NCI-H1694 (cell line): ENCODE measurements at places on chromosomes 13 and 19.

DNA sequence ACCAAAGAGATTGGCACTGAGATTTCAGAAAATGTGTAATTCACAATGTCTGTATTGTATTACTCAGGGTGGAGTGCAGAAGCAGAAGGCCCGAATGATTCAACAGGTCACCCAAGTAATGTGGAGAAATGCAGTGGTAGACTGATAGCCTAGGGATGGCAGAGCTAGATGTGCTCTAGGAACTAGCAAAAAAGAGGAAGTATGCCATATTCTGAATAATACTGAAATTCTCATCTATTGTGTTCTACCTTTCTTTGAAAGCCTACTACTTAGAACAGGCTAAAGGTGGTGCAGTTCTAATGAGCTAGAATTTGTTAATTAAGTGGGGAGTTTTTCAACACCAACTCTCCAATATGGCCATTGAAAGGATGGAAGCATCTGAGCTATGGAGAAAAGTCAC lies 1449.8 kb upstream of the MIR17HG start:
- no peak for DNase-seq

DNA sequence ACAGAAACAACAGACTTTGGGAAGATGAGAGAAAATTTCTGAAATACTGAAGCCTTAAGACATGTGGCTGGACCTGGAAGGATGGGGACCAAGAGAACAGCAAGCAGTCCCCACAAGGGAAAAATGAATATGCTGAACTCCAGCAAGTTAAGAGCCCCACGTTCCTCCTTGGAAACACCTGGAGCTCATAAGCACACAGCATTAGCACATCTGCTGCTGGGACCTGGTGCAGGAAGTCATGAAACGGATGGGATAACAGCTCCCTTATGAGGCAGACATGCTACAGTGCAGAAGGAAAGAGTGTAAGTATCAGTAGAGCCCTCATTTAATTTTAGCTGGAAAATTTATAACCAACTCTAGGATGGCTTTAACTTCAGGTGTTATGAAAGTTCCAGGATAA lies 67.3 kb downstream of the SLC15A1 start:
- no peak for DNase-seq

- DNase-seq = no peak
Measured at GRCh38 chr19:45601115-45601514, 897 bp downstream of the GPR4 start.

DNA sequence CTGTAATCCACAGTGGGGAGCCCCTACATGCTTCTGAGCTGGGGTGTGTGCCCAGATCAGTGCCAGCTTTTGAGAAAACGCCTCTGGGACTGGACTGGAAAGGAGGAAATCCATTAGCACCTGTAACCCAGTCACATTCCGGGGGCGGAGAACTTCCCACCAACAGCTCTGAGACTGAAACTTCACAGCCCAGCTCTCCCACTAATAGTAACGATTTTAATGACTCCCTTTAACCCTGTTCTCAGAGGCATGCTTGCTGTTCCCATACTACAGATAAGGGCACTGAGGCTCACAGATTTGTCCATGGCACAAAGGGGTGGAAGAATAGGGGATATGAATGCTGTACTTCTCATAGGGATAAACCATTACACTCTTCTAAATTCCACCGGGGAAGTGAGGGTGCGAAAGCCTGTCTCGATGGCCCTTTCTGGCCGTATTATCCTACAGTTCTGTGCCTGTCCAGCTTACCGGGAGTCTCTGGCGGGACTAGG lies 851 bp downstream of the FBXO46 start:
- DNase-seq = no peak

DNA sequence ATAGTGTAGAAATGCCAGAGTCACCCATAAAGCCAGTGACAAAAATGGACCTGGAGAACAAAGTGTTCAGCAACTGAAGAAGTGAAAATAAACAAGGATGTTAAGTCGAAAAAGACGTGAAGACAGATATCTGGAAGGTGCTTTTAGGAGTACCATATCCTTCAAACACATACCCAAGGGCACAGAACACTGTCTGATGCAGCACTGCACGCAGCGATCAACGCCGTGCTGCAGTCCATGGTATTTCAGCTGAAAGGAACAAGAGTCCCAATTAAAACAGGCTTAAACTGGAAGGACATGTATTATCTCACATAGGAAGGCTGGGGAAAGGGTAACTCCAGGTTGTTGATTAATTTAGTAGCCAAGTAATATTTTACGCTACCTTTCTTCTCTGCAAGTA lies 108.2 kb downstream of the SGCG start:
- DNase-seq = no peak

DNA sequence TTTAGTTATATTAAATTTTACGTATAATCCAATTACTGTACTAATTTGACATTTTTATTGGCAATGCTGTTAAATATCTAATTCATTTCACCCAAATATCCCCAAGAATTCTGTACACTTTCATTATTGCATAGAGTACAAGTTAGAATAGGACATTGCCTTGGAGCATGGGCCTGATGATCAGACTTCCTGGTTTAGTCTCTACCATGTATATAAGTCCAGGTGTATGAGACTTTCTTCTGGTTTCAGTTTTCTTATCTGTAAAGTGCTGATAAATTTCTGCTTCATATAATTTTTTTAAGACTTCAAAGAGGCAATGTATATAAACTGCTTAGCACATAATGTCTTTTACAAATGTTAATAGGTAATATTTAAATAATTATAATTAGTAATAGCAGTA lies 179.4 kb downstream of the KLF12 start:
- no peak for DNase-seq

DNA sequence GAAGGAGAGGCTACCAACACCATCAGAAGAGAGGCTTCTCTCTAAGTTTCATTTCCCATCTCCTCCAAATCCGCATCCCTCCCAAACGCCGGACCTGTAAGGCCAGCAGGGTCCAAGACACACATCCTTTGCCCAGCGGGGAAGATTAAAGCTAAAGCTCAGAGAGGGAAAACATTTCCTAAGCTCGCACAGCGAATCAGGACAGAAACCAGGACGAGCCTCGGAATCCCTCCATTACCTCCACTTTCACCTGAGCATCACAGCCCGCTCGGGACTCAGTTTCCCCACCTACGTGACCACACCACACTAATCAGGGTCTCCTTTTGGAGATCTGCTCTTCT lies 711 bp upstream of the FOSB start:
- DNase-seq = no peak

- no peak for DNase-seq
Measured at GRCh38 chr19:45659096-45659729, 8.8 kb upstream of the GIPR start.

DNA sequence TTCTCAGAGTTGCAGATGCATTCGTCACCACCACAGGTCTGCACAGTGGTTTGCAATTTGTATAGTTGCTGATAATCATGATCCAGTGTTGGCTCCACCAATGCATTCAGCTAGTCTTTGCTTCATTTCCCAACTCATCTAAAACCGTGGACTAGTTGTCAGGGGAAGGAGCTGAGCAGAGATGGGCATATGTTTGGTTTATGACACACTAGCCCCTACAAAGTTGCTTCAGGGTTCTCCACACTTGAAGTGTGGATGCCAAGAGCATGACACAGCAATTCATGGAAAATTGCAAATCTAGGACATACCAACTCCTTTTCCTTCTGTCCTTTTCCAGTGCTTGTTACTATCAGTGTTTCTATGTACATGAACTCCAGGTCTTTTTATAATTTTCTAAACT lies 168.0 kb downstream of the TNFSF13B start:
- DNase-seq = no peak

DNA sequence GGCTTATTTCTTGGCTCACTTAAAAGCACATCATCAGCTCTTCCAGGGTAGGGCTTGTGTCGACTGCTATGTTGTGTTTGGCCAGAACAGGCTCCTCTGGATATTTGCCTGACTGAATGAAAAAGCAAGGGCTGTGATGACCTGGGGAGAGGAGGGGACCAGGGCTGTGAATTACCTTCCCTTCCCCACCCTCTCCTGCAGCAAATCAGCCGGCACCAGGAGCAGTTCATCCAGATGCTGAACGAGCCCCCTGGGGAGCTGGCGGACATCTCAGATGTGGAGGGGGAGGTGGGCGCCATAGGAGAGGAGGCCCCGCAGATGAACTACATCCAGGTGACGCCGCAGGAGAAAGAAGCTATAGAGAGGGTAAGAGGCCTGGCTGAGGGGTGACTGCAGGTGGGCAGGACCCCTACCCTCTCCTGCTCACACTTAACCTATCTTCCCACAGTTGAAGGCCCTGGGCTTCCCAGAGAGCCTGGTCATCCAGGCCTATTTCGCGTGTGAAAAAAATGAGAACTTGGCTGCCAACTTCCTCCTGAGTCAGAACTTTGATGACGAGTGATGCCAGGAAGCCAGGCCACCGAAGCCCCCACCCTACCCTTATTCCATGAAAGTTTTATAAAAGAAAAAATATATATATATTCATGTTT lies 4.4 kb downstream of the GADD45GIP1 start:
- no peak for DNase-seq

DNA sequence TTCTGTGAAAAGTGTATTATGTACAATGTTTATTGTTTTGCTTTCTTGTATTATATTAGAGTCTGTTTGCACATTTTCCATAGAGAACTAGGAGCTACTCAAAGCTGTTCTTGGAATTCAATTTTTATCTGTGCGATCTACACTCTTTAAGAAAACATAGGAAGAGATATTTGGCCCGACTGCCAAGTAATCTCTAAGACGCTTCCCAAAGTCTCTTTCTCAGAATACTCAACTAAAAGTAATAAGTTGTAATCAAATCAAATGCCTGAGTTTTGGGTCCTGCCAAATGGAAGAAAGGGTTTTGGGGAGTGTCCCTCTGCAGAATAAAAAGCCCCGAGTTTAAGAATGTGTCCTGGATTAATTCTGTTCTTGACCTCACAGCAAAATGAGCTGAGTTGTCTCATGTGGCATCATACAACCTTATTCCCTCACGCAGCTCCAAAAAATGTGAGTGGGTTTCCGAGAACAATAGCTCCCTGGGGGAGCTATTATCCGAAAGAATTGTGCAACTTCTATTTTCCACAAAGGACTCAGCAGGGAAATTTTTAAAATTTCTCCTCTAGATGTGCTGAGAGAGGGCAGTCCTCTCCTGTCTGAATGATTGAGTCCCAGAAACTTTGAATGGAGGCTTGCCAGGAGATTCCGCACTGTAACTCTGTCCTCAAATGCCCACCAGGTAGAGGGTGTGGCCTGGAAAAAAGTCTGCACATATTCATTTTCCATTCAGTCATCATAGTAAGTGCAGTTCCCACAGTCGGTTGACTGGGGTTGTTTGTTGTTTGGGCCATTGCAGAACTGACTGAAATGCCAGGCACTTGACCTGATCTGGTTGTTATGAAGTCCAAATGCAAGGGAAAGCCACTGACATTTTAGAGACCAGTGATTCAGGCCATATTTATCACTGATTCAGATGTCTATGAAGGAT lies 280.0 kb upstream of the SOX21 start:
- DNase-seq = no peak

DNA sequence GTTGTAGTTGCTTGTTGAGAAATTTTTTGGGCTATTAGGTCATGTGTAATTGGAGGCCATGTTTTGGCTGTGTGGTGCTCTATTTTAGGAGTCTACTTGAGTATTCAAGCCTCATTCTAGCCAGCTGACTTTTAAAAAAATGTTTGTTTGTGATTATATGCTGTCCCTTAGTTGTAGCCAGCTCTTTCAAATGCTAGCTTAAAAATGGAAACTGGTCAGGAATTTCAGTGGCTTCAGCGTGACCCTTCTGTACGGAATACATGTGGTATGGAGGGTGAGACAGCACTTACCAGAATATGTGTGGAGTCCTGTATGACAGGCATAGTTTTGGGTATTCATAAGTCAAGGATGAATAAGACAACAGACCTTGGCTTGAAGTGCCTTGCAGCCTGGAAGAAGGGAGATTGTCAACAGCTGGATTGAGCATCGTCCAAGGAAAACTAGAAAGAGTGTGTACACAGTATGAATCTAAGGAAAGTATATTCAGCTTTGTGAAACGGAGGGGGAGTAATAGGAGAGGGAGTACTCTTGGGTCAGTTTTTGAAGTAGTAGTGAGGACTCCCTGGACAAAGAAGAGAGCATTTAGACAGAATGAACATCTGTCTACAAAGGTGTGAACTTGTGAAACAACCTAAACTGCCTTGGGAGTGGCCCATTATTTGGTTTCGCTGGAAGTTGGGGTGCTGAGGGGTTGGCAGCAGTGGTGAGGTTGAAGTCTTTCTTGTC lies 20.0 kb upstream of the WTIP start:
- DNase-seq = no peak

GRCh38 chr13:97141564-97142005 lies 80.5 kb upstream of the MBNL2 start:
- peak; percentile 18 for DNase-seq

- no peak for DNase-seq
Measured at GRCh38 chr13:25920277-25920676, 131.5 kb downstream of the SHISA2 start.

DNA sequence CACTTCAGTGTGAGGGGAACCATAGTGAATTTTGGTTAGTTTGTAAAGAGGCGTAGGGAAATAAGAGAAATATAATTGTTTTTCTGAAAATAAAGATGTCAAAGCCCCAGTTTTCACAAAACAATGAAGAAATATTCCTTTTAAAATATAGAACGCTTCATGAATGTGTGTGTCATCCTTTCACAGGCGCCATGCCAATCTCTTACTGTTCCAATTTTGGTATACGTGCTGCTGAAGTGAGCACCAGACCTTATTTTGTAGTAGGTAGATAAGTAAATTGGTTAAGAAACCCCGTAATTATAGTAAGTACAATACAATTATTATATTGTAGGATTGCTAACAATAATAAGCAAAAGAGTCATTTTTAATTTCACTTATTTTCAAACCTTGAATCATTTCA lies 43.3 kb downstream of the NAA16 start:
- no peak for DNase-seq

GRCh38 chr13:32976056-32976805 lies 40.0 kb upstream of the KL start:
- DNase-seq = no peak

- peak; percentile 76 for DNase-seq
Measured at GRCh38 chr13:113835461-113836270, 28.2 kb downstream of the GAS6 start.

DNA sequence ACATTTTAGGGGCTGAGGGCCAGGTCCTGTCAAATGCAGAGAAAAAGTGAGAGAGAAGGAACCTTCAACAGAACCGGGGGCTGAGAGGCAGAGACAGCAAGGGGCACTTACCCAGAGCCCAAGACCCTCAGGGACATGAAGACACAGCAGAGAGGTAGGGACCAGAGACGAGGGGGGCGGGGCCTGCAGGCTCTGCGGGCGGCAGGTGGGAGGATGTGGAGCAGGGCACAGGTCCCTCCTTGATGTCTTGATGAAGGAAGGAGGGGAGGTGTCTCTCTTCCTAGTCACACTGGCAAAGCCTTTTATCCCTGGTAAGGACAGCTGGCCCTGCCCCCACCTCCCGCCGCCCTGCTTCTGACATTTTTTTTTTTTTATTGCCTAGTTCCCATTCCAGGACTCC lies at the start of gene KLK14:
KLK14 (minus strand) TSS at position 277 of the 400 bp plus-strand sequence; CDS start at position 4, 273 bp downstream.
- no peak for DNase-seq
